AG04450 (cell line): ENCODE measurements at places on chromosomes 2 and 18.

- DNase-seq = no peak
These were observed 95.6 kb downstream of the ITGA4 start for GRCh38 chr2:181552808-181553207.

GRCh38 chr2:127504552-127505430 lies 21.5 kb downstream of the IWS1 start:
- DNase-seq = no peak

DNA sequence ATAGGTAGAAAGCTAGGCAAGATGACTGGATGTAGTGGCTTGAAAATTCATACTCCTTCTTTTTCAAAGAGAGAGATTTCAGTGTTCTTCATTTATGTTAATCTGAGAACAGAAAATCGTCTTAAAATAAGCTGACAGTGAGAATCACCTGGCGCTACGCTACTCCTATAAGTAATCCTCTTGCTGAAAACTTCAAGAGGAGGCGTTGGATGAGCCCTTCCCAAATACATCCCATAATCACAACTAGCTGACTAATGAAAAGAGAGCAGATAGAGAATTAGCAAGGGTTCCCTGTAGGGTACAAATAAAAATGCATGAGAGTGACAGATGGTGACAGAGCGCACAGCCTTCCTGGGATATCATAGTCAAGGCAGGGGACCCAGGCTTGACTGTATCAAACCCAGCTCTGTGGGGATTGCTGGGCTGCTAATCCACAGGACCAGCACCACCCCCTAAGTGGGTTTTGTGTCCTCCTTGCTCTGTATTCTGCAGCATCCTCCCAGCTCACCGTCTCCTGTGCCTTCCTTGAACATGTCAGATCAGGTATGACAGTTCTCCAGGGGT lies 280.2 kb downstream of the SP3 start:
- no peak for DNase-seq

DNA sequence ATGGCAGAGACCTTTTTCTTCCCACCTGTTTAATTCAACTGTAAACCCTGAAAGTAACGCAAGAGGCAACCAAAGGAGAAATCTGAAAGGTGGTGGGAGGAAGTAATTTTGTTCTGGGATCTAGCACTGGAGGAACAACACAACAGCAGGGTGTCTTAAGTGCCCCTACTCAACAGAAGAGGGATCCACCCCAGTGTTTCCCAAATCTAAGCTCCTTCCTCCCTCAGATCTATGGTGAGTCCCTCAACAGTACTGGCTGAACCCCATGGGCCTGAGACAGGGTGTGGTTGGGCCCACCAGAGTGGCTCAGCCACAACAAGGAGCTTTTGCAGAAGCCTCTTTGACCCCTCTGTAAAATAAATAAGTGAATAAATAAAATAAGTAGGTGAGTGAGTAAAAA lies 790.3 kb downstream of the ERBB4 start:
- DNase-seq = no peak

DNA sequence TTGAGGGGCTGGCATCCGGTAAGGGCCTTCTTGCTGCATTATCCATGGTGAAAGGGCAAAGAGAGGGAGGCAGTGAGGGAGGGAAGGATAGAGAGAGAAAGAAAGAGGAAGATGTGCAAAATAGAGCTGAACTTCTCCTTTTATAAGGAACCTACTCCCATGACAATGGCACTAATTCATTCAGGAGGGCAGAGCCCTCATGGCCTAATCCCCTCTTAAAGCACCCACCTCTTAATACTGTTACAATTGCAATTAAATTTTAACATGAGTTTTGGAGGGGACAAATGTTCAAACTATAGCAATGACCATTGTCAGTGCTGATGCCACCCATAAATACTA lies 60.2 kb downstream of the CXCR4 start:
- no peak for DNase-seq

DNA sequence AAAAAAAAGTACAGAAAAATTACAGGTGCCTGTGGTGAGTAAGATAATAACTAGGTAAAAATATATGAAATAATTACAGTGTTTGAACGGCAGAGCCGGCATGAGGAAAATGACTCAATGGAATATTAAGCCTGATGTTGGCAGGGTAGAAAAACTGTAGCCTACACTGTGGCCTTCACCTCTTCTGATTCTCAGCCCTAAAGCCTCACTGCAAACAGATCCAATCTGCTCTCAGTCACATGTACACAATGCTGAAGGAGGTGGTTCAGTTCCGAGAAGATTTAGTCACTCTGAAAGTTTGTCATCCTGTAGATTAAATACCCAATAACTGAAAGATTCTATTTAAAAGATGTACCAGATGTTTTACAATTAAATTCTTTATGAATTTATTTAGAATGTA lies 66.9 kb upstream of the MAP3K20 start:
- DNase-seq = no peak

DNA sequence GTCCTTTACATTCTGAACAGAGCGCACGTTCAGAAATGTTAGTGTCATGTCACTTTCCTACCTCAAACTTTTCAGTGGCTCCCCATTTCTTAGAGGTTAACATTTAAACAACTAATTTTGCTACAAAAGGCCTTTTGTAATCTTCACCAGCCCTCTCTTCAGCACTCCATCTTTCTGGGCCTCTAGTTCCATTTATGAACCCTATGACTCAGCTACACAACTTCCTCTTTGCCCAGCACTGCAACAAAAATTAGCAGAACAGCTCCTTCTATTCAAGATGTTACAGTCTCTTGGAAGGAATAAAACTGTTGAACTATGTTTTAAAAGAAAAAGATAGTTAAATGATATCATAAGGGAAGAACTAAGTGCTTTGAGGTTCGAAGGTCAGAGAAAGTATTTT lies 139.9 kb downstream of the VWC2L start:
- DNase-seq = no peak

GRCh38 chr2:230849633-230850357 lies 14.9 kb upstream of the ITM2C start:
- DNase-seq = no peak

DNA sequence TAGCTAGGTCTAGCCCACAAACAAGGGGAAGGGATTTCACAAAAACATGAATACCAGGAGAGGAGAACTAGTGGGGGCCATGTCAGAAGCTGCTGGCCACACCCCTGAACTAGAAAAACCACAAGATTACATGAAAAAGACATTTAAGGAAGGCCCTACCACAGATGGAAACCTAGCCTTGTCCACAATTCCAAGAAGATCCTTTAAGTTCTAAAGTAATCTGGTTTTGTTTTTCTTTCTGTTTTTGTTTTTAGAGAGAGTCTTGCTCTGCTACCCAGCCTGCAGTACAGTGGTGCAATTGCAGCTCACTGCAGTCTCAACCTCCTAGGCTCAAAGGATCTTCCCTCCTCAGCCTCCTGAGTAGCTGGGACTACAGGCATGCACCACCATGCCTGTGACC lies 34.2 kb upstream of the CAB39 start:
- DNase-seq = no peak

- DNase-seq = no peak
These were observed 482.3 kb downstream of the TNS1 start for GRCh38 chr2:217520356-217521010.

DNA sequence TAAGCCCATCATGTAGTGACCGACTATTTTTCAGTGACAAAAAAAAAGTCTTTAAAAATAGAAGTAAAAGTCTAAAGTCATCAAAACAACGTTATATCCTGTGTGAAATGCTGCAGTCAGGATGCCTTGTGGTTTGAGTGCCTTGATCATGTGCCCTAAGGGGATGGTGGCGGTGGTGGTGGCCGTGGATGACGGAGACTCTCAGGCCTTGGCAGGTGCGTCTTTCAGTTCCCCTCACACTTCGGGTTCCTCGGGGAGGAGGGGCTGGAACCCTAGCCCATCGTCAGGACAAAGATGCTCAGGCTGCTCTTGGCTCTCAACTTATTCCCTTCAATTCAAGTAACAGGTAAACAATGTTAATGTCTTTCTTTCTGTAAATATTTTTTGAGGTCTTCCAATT lies at the start of gene CD28:
TSS of gene CD28 (plus strand) at position 237 of the 400 bp plus-strand sequence. CDS start at position 295, 58 bp downstream.
- no peak for DNase-seq

- DNase-seq = peak; percentile 23
These were observed 77.1 kb upstream of the NARS1 start for GRCh38 chr18:57698571-57699276.

- no peak for DNase-seq
These were observed 960.9 kb downstream of the CBLN2 start for GRCh38 chr18:71583252-71583651.

- no peak for DNase-seq
These were observed 127.6 kb upstream of the HS6ST1 start for GRCh38 chr2:128446049-128446873.

GRCh38 chr2:112623913-112624777 lies 21.6 kb upstream of the SLC20A1 start:
- no peak for DNase-seq

- DNase-seq = no peak
These were observed 41.5 kb upstream of the EPC2 start for GRCh38 chr2:148602885-148603561.

DNA sequence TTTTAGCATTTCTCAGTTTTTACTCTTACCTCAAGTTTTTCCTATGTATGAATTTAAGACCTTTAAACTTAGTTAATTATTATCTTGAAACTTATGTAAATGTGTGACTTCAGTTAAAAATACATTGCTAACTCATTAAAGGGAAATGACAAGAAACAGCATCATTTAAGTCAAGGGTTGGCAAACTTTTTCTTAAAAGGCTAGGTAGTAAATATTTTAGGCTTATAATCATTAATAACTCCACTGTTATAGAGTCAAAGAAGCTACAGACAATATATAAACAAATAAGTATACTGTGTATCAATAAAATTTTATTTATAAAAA lies 259.7 kb upstream of the RBMS1 start:
- no peak for DNase-seq

DNA sequence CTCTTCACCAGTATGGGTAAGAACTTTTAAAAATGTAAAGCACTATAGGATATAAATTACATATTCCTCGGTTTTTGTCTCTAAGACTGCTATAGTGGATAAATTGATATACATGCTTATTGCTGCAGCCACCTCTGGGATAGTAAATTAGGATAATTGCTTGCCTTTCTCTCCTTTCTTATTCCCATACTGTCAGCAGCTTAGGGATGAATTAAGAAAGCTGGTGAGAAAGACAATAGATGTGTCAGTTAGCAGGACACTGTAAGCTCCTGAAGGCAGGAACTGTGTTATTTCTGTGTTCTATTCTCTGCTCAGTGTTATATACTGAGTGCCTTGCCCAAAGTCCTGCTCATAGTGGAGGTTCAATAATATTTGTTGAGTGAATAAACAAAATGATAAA lies 828.6 kb upstream of the ACVR2A start:
- no peak for DNase-seq

DNA sequence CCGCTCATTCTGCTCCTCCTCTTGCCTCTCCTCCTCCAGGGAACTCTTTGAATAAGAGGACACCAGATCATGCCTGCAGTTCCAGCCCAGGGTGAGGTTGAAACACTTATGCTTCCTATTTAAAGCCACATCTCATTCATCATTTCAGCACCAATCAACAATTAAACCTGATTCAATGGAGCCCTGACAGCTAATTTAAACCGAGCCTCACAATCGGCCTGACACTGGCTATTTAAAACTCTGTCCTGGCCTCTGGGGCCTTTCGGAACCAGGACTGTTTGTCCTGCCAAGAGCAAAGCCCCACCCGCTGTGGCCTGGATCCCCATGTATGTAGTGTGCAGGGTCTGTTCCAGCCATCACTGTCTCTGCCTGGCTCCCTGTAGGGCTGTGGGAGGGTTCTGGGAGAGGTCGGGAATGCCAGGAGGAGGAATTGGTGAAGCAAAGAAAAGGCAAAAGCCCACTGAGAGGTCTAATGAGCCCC lies 97.4 kb downstream of the MCFD2 start:
- DNase-seq = no peak

- no peak for DNase-seq
These were observed 44.2 kb downstream of the TMEM37 start for GRCh38 chr2:119475857-119476244.

GRCh38 chr18:75656563-75657247 lies 229.2 kb upstream of the SMIM21 start:
- DNase-seq = no peak

DNA sequence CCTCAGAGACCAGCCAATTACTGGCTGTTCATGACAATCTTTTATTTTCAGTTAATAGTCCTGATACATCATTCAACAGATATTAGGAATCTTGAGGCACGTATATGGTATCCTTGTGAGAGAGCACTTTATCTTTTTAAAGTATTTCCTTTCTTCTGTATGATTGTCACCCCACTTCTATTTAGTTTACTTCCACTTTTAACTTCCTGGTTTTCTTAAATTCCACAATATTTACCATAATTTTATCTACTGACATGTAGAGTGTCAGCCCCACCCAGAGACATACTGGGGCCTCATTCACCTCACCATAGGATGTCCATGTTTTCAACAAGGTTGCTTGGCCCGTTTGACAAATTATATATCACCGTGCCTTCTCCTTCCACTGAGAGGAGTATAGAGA lies 182.9 kb upstream of the ID2 start:
- DNase-seq = no peak

GRCh38 chr2:18047896-18048657 lies 169.6 kb downstream of the KCNS3 start:
- DNase-seq = no peak

GRCh38 chr2:15749460-15750432 lies 158.1 kb downstream of the DDX1 start:
- DNase-seq = no peak

DNA sequence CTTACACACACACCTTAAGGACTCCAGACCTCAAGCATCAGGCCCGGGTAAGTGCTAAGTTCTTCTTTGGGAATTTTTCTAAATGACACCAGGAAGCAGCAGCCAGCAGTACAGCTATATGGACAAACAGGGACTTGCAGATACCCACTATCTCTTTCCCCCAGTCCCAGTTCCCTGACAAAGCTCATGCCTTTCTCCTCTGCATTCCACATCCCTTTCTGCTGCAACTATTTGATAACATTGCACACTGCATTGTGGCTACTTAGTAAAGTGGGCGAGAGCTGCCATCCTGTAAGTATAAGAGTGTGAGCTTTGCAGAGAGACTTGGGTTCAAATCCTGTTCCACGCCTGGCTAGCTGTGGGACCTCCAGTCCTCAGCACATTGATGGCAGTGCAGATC lies 14.0 kb upstream of the CD226 start:
- no peak for DNase-seq

GRCh38 chr2:100178085-100178788 lies 35.8 kb upstream of the AFF3 start:
- DNase-seq = no peak

DNA sequence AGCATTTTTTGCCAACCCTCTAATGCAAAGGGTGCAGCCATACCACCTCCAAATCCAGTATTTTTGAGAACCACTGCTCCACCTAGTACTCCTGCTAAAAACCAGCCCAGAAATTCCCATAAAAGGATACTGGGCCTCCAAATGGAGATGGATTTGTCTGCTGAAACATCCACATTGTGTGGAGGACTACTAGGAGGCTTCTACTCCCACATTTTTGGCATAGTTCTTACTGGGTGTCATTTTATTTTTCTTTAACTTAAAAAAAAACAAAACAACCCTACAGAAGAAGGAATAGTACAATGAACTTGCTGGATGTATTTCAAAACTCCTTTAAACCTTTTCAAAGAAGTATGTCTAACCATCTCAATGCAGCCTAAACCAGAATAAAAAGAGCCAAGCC lies 219.2 kb downstream of the SRBD1 start:
- no peak for DNase-seq
